ENCODE measurements at places on chromosomes 6 and 20. TPM values are rescaled to one million over a fixed set of nuclear protein-coding genes. Genes with fewer than 3 reads are reported as not detected.

DNA sequence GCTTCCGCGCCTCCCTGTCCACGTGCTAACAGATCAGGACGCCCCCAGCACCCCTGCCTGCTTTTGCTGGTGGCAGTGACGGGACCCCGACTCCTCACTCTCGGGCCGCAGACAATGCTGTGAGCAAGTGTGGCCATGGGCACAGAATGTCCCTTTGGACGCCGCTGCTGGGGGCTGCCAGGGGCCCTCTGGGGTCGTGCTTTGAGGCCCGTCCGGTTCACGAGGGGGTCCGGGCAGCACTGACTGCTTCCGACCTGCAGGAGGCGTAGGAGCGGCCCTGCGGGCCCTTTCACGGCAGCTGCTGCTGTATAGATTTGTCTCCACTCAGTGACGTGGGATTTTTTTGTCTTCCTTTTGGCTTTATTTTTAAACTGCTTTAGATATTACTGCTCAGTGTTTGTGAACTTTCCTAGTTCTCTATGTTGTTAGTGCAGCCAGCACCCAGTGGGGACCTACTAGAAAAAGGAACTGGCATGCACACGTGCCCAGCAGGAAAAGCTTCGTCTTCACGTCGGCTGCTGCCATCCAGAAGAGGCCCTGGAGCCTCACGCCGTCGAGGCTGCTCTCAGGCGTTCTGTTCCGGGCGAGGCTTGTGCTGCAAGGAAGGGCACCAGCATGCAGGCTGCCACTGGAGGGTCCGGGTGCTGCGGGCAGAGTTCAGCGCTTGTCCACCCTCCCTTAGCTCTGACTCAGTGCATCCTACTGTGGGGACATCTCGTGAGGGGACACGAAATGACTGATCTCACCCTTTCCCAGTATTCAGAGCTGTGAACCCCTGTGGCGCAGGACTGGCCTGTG, 21.7 kb downstream of the UCKL1 start:
- no peaks in the 10 kb centered on the region for H3K4me1 ChIP-seq
- DNase-seq = no peak
- no peaks in the 10 kb centered on the region for H3K27me3 ChIP-seq
- no peak overlapping the region for H3K27ac ChIP-seq
- peaks cover 70% of the 10 kb centered on the region for H3K36me3 ChIP-seq

- no peak overlapping the region for H3K4me3 ChIP-seq
- no peak overlapping the region for H3K27ac ChIP-seq
- no peaks in the 10 kb centered on the region for H3K27me3 ChIP-seq
- no peaks in the 10 kb centered on the region for H3K36me3 ChIP-seq
- no peaks in the 10 kb centered on the region for H3K4me1 ChIP-seq
These were observed 179.5 kb downstream of the BTBD9 start for GRCh38 chr6:38460186-38460585.

Gene EMILIN3
- 0.12 TPM for total RNA-seq

- no peak for DNase-seq
- H3K4me3 ChIP-seq = no peak overlapping the region
- H3K27me3 ChIP-seq = no peaks in the 10 kb centered on the region
These were observed 45.6 kb upstream of the ANKEF1 start for GRCh38 chr20:9989066-9989724.

Gene MAP7
- total RNA-seq = 0.94 TPM

GRCh38 chr20:40481743-40482458, 207.1 kb downstream of the MAFB start:
- no peaks in the 10 kb centered on the region for H3K27me3 ChIP-seq
- no peaks in the 10 kb centered on the region for H3K36me3 ChIP-seq
- no peak for DNase-seq
- H3K27ac ChIP-seq = no peak overlapping the region
- no peak overlapping the region for H3K4me3 ChIP-seq

DNA sequence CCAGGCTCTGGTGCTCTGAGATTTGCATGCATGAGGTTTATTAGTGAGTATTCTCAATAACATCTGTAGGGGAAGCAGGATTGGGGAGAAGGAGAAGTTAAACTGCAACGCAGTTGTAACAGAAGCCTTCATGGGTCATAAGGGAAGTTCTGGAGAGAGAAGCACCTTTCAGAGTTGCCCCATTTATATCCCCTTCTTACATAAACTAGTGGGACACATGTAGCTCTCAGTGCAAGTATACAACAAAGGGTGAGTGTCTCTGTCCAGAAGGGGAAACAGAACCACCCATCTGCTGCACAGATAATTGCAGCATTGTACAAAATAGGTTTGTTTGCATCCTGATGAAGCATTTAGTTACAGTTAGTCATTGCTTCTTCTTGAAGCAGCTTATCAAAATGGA, 4.3 kb upstream of the ADGB start:
- no peak overlapping the region for H3K4me3 ChIP-seq
- no peaks in the 10 kb centered on the region for H3K27me3 ChIP-seq
- H3K4me1 ChIP-seq = no peaks in the 10 kb centered on the region
- no peaks in the 10 kb centered on the region for H3K36me3 ChIP-seq

Gene BEND3
- 3.8 TPM for total RNA-seq

- H3K27ac ChIP-seq = no peak overlapping the region
- no peaks in the 10 kb centered on the region for H3K4me1 ChIP-seq
- no peaks in the 10 kb centered on the region for H3K36me3 ChIP-seq
- H3K27me3 ChIP-seq = no peaks in the 10 kb centered on the region
- DNase-seq = peak; percentile 24
- H3K4me3 ChIP-seq = no peak overlapping the region
These were observed 153.5 kb downstream of the ZMYND8 start for GRCh38 chr20:47202733-47203667.

Gene NR2E1
- total RNA-seq = not detected

Gene TMEM14A
- total RNA-seq = 1.2 TPM

DNA sequence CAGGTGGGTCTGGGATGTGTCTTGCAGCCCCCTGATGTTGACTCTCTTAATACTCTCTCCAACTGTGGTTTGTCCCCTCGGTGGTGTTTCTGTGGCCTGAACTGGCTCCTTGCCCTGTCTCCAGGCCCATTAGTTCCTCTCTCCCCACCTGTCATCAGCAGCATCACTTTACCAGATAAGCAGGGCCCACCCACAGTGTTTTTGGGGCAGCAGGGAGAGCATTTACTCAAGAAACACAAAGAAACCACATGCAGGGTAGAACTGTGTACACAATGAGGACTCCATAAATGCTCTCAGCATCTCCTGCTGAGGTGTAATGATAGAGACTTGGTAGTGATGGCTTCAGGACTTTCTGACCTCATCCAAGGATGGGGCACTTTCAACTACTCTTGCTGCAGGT, 20.2 kb upstream of the MRPS18A start:
- no peaks in the 10 kb centered on the region for H3K27me3 ChIP-seq
- no peak overlapping the region for H3K27ac ChIP-seq
- no peak for DNase-seq

GRCh38 chr6:10190042-10190441, 224.8 kb downstream of the TFAP2A start:
- H3K27me3 ChIP-seq = no peaks in the 10 kb centered on the region
- DNase-seq = no peak
- no peaks in the 10 kb centered on the region for H3K4me1 ChIP-seq
- no peak overlapping the region for H3K27ac ChIP-seq

Gene SEMG1
- total RNA-seq = not detected

Gene SLC17A3
- total RNA-seq = not detected

Gene CST4
- total RNA-seq = not detected

Gene NNAT
- total RNA-seq = 2.6 TPM

- H3K4me1 ChIP-seq = no peaks in the 10 kb centered on the region
- H3K27ac ChIP-seq = no peak overlapping the region
- no peak overlapping the region for H3K4me3 ChIP-seq
- H3K27me3 ChIP-seq = peaks cover 4% of the 10 kb centered on the region
These were observed 3.6 kb upstream of the SLC12A5 start for GRCh38 chr20:46025376-46025783.

Gene HCK
- total RNA-seq = 3.3 TPM

DNA sequence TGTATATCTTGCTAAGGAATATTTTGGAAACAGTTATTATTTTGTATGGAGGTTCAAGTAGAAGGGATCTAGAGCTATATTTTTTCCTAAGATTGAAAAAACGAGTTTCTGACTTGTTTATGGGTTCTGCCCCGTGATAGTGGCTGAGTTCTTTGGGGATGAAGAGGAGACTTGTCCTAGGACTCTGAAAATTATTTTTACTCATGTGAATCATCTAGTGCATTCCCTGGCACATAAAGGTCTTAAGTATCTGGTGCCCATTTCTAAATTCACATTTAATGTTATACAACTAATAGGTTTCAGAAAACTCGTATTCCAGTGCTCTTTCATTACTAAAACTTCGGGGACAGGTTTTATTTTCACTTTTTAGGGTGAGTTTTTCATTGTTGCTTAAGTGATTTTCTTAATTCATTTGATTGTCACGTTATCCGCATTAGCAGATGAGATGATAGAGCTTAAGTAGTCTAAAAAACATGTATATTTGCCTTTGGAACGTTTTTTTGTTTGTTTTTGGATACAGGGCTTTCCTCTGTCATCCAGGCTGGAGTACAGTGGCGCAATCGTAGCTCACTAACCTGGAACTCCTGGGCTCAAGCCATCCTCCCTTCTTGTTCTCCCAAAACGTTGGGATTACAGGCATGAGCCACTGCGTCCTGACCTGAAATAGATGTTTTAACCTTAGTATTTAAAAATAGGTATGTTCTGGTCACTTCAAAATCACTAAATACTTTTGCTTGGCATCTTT, 2.1 kb downstream of the NFYA start:
- no peak for DNase-seq
- H3K27ac ChIP-seq = peak overlapping the region; percentile 100
- peaks cover 42% of the 10 kb centered on the region for H3K4me1 ChIP-seq
- peak overlapping the region; percentile 90 for H3K4me3 ChIP-seq
- H3K27me3 ChIP-seq = no peaks in the 10 kb centered on the region

Gene BCLAF1
- total RNA-seq = 82.5 TPM

DNA sequence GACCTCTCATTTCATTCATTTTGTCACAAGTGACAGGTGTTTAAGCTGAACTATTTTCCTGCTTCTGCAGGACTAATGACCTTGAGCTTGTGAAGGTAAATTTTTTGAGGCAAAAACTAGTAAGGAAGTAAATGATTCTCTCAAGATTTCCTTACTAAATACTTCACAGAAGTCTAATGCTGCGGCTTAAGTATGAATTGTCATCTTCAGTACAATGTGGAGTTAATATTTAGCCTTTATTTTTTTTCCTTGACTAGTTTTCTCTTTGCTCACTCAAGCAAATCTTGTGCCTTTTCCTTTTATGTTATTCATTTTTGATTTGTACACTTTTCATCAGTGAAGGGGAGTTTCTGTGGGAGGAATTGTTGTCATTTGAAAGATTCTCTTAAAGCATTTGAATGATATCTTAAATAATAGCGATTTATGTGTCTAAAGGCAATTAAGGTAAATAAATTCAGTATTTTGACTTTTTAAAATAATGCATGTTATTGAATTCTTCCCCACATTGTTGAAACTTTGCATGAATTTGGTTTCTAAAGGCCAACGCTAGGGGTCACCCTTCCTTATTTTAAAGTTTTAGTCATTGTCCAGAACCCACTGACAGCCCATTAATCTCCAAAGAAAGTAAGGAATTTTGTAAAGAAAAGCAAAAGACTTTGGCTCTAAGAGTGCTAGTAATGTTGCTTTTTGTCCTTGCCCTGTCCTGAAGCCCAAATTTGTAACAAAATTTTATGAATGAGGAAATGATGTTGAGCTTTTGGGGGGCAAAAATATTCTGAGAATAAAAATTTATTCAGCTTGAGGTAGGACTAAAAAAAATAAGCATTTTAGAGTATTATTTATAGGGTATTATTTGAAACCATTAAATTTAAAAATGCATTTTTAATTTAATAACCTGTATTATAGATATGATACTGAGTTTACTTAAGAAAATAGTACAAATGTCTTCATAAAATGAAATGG, 157.4 kb upstream of the LAMA2 start:
- no peak overlapping the region for H3K4me3 ChIP-seq
- no peaks in the 10 kb centered on the region for H3K27me3 ChIP-seq
- DNase-seq = no peak
- H3K36me3 ChIP-seq = no peaks in the 10 kb centered on the region
- no peaks in the 10 kb centered on the region for H3K4me1 ChIP-seq

All from psoas muscle (tissue), 8 donors.